ENCODE measurements at places on chromosomes 2 and 18.

- no peak for DNase-seq
Observed at GRCh38 chr2:151861174-151861573, 33.0 kb upstream of the ARL5A start.

DNA sequence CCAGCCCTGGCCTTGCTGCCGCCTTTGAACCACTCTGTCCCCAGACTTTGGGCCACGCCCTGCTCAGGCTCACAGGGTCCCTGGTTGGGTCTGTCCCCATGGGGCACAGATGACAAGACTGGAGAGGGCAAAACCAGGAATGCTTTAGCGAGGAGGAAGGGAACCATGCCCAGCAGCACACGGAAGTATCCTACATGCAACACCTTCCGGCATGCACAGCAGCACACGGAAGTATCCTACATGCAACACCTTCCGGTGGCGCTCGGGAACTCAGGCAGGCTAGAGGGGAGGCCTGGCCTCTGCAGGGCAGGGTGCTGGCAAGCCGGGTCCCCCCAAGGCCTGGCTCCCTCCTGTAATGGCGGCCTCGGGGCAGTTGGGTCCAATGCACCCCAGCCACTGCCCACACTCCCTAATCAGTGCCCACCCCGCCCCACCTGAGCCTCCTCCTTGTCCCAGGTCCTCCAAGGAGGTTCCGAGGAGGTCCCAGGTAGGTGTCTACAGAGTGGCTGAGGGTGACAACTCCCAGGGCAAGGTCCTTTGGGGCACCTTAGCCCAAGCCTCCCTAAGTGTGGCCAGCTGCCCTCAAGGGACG, 33.6 kb upstream of the SNED1 start:
- no peak for DNase-seq

DNA sequence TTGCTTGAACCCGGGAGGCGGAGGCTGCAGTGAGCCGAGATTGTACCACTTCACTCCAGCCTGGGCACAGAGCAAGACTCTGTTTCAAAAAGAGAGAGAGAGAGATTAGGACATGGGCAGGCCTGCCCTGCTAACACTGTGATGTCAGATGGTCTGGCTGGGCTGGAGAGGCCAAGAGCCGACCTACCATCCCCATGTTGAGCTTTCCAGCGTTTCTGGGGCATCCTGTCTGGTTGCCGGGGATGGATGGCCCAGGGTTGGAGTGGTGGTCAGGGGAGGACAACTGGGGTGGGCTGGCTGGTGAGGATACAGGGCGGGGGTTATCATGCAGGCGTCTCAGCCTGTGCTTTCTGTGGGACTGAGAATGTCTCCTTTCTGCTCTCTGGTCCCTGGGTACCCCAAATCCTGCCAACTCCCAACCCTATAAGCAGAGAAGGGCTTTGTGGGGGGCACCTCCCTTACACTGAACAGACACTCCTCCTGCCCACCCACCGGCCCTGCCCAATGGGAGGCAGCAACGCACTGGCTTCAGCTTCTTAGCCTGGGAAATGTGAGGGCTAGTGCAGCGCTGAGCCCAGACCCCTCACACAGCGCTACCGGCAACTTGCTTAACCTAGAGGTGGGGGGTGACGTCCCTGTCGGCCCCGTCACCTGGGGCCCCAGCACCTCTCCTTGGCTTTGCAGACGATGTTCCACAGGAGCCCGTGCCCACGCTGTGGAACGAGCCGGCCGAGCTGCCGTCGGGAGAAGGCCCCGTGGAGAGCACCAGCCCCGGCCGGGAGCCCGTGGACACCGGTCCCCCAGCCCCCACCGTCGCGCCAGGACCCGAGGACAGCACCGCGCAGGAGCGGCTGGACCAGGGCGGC, 5.4 kb downstream of the SNORC start:
- DNase-seq = peak; percentile 30

DNA sequence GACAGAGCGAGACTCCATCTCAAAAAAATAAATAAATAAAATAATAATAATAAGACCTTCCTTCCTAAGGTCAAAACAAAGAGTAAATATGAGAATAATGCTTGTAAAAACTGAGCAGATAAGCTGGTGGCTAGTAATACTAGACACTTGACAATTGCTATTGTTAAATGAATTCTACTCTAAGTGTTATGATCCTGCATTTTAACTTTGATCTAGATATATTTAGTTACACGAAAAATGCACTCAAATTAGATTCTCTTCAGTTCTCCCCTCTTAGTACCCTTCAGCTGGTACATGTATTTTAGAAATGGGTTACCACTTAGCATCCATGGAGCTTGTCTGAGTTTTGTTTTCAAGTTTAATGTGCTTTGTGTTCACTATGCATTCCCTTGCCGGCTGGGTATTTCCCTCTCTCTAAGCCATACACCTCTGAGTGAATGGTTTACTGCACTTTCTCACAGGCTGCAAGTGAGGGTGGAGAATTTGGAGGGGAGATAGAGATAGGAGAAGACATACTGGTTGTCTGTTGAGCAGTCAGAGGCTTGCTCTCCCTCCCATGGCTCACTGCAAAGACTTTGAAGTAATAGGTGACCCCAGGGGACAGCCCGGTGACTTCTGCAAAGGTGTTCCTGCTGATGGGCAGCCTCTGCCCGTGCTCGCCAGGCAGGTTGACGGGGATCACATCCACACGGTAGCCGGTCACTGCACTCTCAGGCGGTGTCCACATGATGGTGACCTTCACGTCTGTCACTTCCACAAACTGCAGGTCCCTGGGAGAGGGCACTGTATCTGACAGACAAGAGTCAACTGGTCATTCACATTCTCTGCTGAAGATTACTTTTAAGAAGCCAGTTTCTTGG, 29.9 kb downstream of the FN1 start:
- DNase-seq = no peak

- no peak for DNase-seq
Observed at GRCh38 chr2:235678712-235679111, 184.9 kb downstream of the AGAP1 start.

GRCh38 chr2:173290046-173290445, 64.6 kb upstream of the CDCA7 start:
- no peak for DNase-seq

DNA sequence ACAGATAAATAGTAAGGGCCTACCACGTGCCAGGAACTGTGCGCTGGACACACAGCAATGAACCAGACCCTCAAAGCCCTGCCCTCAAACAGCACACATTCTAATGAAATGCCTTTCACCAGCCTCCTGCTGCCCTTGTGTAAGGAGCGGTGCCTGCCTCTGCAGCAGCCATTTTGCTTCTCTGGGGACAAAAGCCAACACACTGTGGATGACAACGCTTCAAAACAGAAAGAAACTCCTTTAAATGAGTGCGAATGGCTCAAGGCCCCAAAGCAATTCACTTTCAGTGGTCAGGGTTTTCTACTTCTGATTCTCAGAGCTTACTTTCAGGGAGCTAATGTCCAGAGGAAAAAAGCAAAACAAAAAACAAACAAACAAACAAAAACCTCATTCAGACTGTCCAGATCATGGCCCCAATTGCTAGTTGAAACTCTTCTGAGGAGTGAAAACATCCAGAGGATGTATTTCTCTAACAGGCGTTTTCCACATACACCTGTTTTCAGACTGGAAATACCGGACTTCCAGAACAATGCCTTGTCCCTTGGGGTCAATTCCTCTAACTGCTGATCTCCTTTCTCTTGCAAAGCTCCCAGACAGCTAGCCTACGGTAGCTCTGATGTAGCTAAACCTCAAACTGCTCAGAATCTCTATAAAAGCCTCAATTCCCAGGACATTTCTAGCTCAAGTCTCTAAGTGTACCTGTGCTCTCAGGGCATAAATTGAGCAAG, 323.3 kb upstream of the ZNF521 start:
- DNase-seq = no peak

- no peak for DNase-seq
Observed at GRCh38 chr2:101408925-101409324, 21.6 kb upstream of the CREG2 start.

GRCh38 chr2:141557329-141558095, 573.3 kb downstream of the LRP1B start:
- DNase-seq = no peak

DNA sequence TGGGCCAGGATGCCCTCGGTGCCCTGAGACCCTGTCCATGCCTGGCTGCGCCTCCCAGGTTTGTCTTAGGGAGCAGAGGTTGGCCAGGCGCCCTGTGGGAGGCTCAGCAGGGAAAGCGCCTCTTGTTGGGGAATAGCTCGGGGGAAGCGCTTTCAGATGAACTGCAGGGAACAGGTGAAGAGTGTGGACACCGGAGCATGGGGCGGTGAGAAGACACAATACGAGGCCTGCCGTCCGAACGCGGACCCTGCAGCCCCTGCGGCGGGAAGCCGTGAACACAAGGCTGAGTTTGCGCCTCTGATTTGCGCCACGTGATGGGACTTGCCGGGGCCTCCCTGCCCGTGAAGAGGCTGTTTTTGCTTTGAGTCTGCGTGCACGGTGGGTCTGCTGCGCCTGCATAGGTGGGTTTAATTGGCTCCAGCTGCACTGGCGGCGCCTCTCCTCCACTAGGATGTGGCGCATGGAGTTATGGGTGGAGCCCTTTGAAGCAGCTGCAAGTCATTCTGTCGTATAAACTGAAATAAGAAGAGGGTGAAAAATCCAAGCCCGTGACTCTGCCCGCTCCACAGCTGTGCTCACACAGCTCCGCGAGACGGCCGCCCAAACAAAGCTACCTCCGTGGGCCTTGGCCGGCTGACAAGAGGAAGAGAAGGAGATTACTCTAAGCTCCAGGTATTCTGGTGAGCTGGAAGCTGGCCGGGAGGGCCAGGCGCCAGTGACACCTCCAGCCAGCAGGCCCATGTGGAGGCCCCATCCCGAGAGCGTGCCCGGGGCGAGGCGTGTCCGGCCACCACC, 103.5 kb upstream of the CTDP1 start:
- DNase-seq = no peak

DNA sequence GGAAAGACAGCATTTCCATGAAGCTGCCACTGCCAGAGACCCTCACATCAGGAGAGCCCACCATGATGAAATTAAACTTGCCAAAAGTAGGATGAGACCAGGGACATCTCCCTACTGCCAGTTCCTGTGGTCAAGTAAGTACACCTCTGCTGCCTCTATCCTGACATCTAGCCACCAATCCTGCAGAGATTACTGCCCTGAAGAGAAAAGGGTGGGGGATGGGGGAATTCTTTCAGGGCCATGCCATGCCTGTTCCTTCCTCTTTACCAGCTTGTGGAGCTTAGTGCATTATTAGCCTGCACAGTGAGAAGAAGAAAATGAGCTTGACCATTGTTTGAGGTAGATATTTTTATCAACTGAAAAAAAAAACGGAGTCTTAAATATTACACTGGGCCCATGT, 397.2 kb upstream of the CDH2 start:
- no peak for DNase-seq

GRCh38 chr2:55232863-55233657, 572 bp downstream of the RPS27A start:
- no peak for DNase-seq

GRCh38 chr2:205807229-205807628, 124.9 kb downstream of the NRP2 start:
- no peak for DNase-seq

- DNase-seq = no peak
Observed at GRCh38 chr2:169928463-169928864, 101.2 kb downstream of the UBR3 start.

Measured in substantia nigra (tissue), 51 donors.